Osteoblast (primary cell): ENCODE measurements at places on chromosomes 7 and 10. TPM values are rescaled to one million over a fixed set of nuclear protein-coding genes. Genes with fewer than 3 reads are reported as not detected.

- H3K4me3 ChIP-seq: no peak overlapping the region
- no peak overlapping the region for H3K27ac ChIP-seq
- DNase-seq: peak; percentile 34
- H3K27me3 ChIP-seq: peaks cover 8% of the 10 kb centered on the region
- H3K36me3 ChIP-seq: no peaks in the 10 kb centered on the region
These were observed 12.2 kb downstream of the AQP1 start for GRCh38 chr7:30923774-30924413.

GRCh38 chr10:65341323-65341925 is 1584.4 kb upstream of the LRRTM3 start:
- no peaks in the 10 kb centered on the region for H3K4me1 ChIP-seq
- DNase-seq: no peak
- H3K4me3 ChIP-seq: no peak overlapping the region
- H3K27ac ChIP-seq: no peak overlapping the region
- no peaks in the 10 kb centered on the region for H3K27me3 ChIP-seq

DNA sequence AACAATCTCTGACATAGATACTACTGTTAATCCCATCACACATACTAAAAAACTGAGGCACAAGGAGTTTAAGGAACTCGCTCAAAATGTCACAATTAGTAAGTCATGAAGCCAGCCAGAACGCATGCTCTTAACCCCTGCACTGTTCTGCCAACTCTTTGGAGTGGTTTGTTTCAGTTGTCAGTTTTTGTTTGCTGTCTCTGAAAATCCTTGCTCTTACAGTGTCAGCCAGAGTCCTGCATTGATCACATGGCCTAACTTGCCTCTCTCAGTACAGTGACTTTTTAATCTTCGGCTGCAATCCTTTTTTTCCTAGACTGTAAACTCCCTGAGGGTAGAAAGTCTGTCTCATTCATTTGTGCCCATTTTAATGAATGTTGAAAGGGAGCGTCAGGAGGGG is 753.8 kb downstream of the AUTS2 start:
- no peak overlapping the region for H3K4me3 ChIP-seq
- DNase-seq: no peak
- H3K27ac ChIP-seq: no peak overlapping the region
- no peaks in the 10 kb centered on the region for H3K27me3 ChIP-seq
- no peaks in the 10 kb centered on the region for H3K36me3 ChIP-seq

- H3K27ac ChIP-seq: peak within 1 kb of the TSS; percentile 75
- peaks cover 7% of the 10 kb centered on the region for H3K4me1 ChIP-seq
- peak within 1 kb of the TSS; percentile 80 for H3K4me3 ChIP-seq
- DNase-seq: peak; percentile 75
- no peaks in the 10 kb centered on the region for H3K27me3 ChIP-seq
- peaks cover 5% of the 10 kb centered on the region for H3K36me3 ChIP-seq
These were observed at the start of gene ZNF33A for GRCh38 chr10:38010119-38010903. ZNF33A (plus strand) TSS chr10:38010675; CDS start chr10:38012342, 1,667 bp downstream.

GRCh38 chr10:3213758-3214515 is 41.4 kb upstream of the PITRM1 start:
- H3K27ac ChIP-seq: no peak overlapping the region
- no peak for DNase-seq
- H3K36me3 ChIP-seq: no peaks in the 10 kb centered on the region
- H3K27me3 ChIP-seq: peaks cover 4% of the 10 kb centered on the region
- no peak overlapping the region for H3K4me3 ChIP-seq

DNA sequence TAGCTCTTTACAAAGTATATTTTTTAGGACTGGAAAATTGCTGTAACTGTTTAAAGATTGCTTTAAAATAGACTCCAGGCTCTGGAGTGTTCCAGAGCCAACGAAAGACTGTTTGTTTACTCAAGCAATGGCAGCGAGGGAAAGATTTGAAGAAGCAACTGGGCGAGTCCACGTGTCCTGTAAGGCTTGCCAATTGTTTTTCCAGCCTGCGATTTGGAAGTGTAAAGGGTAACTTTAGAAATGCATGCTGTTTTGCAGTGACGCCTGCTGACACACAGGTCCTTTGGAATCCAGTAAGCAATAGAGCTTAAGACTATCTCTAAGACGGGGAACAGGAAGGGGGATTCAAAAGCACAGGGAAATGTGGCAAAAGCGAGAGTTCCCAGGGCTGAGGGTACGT is 55.8 kb downstream of the TACC2 start:
- H3K36me3 ChIP-seq: no peaks in the 10 kb centered on the region
- no peak overlapping the region for H3K27ac ChIP-seq
- H3K27me3 ChIP-seq: peaks cover 14% of the 10 kb centered on the region
- peaks cover 5% of the 10 kb centered on the region for H3K4me1 ChIP-seq

DNA sequence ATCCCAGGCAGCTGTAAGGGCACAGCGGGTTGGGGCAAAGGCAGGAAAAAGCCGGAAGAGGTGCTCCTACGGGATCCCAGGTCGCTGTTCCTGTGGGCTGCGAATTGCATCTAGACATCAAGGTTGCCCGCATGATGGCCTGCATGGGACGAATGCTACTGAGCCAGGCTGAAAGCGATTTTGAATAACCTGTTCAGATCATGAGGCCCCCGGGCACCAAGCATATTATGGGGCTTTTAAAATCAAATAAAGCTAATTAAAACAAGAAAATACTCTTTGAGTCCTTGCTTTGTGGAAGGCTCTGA is 37.1 kb downstream of the CAMK2B start:
- no peak overlapping the region for H3K4me3 ChIP-seq
- H3K4me1 ChIP-seq: no peaks in the 10 kb centered on the region

DNA sequence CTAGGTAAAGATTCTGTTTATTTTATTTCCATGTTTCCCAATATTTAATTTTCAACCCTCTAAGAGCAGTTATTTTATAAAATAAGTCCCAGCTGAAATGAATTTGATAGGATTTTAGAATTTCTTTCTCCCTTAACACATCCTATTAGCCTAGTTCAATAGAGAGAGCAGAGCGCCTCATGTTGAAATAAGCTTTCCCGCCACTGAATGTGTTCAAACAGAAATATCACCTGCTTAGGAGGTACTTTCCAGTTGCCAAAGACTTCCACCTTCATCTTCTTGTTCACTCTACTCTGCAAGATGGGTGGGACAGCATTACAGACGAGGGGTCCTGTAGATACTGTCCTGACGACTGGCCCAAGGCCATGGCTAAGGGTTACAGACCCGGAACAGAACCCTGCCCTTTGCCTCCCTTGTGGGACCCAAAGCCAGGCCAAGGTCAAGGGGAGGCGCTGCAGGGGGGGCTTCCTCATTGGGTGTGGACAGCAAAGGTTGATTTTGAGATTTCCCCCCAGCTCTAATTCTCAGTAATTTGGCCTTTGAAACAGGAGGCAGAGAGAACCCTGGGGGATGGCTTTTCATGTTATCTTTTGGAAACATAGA is 62.0 kb downstream of the PARP12 start:
- DNase-seq: no peak
- H3K4me3 ChIP-seq: no peak overlapping the region
- no peaks in the 10 kb centered on the region for H3K27me3 ChIP-seq
- H3K36me3 ChIP-seq: no peaks in the 10 kb centered on the region
- no peak overlapping the region for H3K27ac ChIP-seq
- H3K4me1 ChIP-seq: no peaks in the 10 kb centered on the region

DNA sequence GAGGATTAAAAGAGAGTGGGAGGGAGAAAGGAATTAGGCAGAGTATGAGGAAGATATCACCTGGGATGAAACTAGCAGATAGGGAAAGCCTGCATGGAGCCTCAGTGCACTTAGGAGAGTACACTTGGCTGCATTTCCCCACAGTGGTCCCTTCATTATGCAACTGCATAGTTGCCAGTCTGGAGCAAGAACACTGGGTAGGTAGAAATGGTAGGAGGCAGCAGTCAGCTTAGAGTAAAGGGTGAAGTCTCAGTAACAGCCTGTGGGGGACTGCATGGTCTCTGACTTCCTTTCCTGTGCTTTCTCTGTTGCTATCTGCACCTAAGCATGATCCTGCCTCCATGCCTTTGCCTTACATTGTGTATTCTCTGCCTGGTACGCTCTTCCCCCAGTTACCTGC is 14.0 kb upstream of the PCGF5 start:
- H3K27me3 ChIP-seq: no peaks in the 10 kb centered on the region
- no peak overlapping the region for H3K4me3 ChIP-seq
- H3K36me3 ChIP-seq: no peaks in the 10 kb centered on the region
- H3K4me1 ChIP-seq: peaks cover 2% of the 10 kb centered on the region
- no peak for DNase-seq

GRCh38 chr10:104321725-104322415 is 16.4 kb downstream of the ITPRIP start:
- H3K4me3 ChIP-seq: no peak overlapping the region
- no peaks in the 10 kb centered on the region for H3K27me3 ChIP-seq
- peak overlapping the region; percentile 69 for H3K27ac ChIP-seq
- peaks cover 42% of the 10 kb centered on the region for H3K36me3 ChIP-seq
- DNase-seq: no peak

DNA sequence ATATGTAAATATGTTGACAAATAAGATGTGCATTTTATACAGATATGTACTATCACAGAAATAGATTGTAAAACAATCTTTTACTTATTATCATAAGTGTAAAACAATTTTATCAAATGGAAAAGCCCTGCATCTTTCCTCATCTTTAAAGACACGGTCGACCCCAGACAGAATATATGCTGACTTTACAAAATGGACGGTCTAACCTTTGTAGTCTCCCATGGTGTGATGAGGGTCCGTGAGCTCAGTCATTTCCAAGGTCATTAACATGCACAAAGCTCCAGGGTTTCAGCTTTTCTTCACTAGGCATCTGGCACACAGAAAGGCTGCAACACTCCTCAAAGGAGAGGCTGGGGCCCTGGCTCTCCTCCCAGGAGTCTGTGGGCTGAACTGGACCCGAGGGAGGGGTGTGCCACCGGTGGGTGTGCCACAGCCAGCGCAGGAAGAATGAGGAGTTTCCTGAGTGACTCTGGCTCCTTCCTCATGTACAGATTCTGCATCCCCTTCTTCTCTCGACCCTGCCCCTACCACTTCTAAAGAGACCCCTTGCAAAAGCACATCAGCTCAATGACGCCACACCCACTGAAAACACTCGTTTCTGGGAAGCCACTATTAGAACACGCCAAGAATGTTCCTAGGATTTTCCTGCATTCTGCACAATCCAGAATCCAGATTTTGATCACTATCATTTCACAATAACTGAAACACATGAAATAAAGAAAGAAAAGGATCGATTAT is 26.2 kb upstream of the ABLIM1 start:
- H3K27ac ChIP-seq: peak overlapping the region; percentile 53
- H3K4me1 ChIP-seq: peaks cover 16% of the 10 kb centered on the region
- H3K36me3 ChIP-seq: no peaks in the 10 kb centered on the region

DNA sequence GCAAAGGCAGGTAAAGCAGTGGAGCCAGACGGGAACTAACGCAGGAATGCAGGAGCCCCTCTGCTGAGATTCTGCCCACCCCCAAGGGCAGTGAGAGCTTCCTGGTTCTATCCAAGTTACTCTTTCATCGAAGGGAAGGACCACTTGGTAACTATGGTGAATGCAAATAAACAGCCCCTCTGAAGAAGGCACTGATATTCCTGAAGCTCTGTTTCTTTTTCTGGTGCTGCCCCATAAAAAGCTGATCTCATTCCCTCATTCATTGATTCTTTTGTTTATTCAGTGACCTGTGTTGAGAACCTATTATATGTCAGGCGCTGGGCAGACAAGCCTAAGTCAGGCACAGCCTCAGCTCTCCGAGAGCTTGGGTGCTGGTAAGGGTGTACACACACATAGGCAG is 217.3 kb downstream of the SNX10 start:
- no peaks in the 10 kb centered on the region for H3K27me3 ChIP-seq
- DNase-seq: no peak
- H3K36me3 ChIP-seq: no peaks in the 10 kb centered on the region
- no peak overlapping the region for H3K27ac ChIP-seq

GRCh38 chr7:5420881-5421713 is 2.5 kb downstream of the TNRC18 start:
- H3K36me3 ChIP-seq: no peaks in the 10 kb centered on the region
- H3K27ac ChIP-seq: peak overlapping the region; percentile 93
- no peaks in the 10 kb centered on the region for H3K27me3 ChIP-seq
- peaks cover 21% of the 10 kb centered on the region for H3K4me1 ChIP-seq
- DNase-seq: peak; percentile 76
- H3K4me3 ChIP-seq: peak overlapping the region; percentile 96

GRCh38 chr10:122307669-122308416 is 36.7 kb downstream of the BTBD16 start:
- peak; percentile 95 for DNase-seq
- peak overlapping the region; percentile 63 for H3K4me3 ChIP-seq
- H3K27ac ChIP-seq: peak overlapping the region; percentile 97
- no peaks in the 10 kb centered on the region for H3K36me3 ChIP-seq

GRCh38 chr10:133378251-133379096 is 588 bp upstream of the PAOX start:
- DNase-seq: peak; percentile 97
- peaks cover 5% of the 10 kb centered on the region for H3K4me1 ChIP-seq
- H3K4me3 ChIP-seq: peak overlapping the region; percentile 82
- H3K27me3 ChIP-seq: no peaks in the 10 kb centered on the region

DNA sequence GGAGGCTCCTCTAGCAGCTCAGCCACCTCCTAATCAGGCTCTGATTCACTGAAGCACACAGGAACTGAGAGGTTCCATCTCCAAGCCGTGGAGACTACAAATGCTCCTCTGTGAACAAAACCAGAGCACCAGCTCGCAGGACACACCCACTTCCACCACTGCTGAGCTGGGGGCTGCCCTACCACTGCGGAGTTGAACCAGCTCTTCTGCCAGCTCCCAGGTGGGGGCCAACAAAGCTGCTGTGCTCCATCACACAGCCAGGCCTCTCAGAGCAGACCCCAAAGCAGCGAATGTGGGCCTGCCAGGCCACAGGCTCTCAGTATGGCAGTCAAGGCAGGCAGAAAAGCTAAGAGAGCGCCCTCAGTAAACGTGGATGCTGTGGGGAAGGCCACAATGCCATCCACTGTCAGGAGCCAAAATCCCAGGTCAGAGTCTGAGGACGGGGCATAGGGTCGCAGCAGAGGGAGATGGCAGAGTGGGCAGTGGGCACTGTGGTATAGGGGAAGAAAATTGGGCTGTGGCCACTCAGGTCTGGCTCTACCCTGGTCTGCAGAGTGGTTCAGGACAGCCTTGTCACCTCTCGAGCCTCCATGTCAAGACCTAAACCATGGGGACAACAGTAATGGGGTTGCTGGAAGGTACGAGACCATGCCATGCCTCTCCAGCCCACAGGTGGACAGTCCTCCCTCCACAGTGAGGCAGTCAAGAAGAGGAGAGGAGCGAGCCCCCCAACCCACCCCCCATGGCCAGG is 82.1 kb downstream of the GRID1 start:
- no peak overlapping the region for H3K27ac ChIP-seq
- H3K4me3 ChIP-seq: no peak overlapping the region
- H3K4me1 ChIP-seq: no peaks in the 10 kb centered on the region
- no peaks in the 10 kb centered on the region for H3K36me3 ChIP-seq

- peak; percentile 92 for DNase-seq
- no peaks in the 10 kb centered on the region for H3K27me3 ChIP-seq
- peaks cover 19% of the 10 kb centered on the region for H3K36me3 ChIP-seq
- peaks cover 16% of the 10 kb centered on the region for H3K4me1 ChIP-seq
- peak overlapping the region; percentile 17 for H3K27ac ChIP-seq
These were observed 19.7 kb downstream of the DOCK1 start for GRCh38 chr10:126924915-126925300.

GRCh38 chr10:88735661-88736060 is 24.2 kb upstream of the LIPN start:
- no peaks in the 10 kb centered on the region for H3K36me3 ChIP-seq
- no peak overlapping the region for H3K4me3 ChIP-seq
- H3K27ac ChIP-seq: no peak overlapping the region
- no peaks in the 10 kb centered on the region for H3K27me3 ChIP-seq
- H3K4me1 ChIP-seq: peaks cover 7% of the 10 kb centered on the region

Gene TWIST1
- total RNA-seq: 101 and 113 TPM in 2 replicates

Gene CPN1
- not detected in 2 replicates for total RNA-seq

Gene ABLIM1
- 5.0 and 11.2 TPM in 2 replicates for total RNA-seq

Gene SPAG6
- total RNA-seq: not detected in 2 replicates

Gene PROSER2
- 4.4 and 6.9 TPM in 2 replicates for total RNA-seq

Gene UPK3BL2
- 0.36 and 4.7 TPM in 2 replicates for total RNA-seq
